ENCODE measurements at places on chromosomes 12 and 14.

GRCh38 chr14:90545382-90545781 is 148.6 kb downstream of the CALM1 start:
- no peak for DNase-seq

GRCh38 chr12:108052260-108052659 is 76.8 kb upstream of the WSCD2 start:
- no peak for DNase-seq

GRCh38 chr14:103782376-103782775 is 65.0 kb downstream of the PPP1R13B start:
- DNase-seq = no peak

- DNase-seq = no peak
Observed at GRCh38 chr12:11618046-11618445, 31.4 kb upstream of the ETV6 start.

GRCh38 chr14:23608454-23608853 is 27.7 kb upstream of the DHRS2 start:
- DNase-seq = no peak

DNA sequence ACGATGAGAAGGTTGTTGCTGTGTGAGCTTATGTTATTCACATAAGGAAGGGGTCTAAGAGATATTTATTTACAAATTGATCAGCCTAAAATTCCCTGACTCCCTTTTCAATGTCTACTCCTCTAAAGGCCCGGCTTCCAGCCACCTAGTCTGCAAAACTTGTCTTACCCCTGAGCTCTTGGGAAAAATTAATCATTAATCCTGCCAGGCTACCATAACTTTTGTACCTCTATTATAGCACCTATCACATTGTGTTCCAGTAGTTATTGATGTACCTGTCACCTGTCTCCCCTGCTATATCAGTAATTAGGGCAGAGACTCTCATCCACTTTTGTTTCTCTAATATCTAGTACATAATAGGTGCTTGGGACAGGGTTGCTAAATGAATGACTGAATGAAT is 29.3 kb upstream of the FRS2 start:
- DNase-seq = no peak

Measured in NCI-H1417 treated with DMSO at 0.1 percent for 48 hours (cell line).